ENCODE measurements at places on chromosomes 2 and 18.

DNA sequence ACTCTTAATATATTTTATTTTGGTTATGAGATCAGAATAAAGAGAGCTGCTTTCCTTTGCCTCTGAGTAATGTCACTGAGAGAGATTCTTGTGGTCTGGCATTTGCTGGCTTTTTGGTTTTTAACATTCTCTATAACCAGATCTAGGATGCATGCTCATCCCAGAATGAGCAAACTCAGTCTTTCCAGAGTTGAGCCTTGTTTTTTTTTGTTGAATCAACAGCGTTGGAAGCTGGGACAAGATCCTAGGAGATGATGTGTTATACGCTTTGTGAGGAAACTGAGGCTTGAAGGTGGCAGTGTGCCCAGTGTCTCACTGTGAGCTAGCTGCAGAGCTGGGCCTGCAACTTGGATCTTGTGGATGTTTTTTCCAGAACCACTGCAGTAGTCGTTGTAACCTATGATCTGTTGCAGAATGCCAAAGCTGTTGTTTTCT is 19.5 kb downstream of the MYO1B start:
- DNase-seq = no peak

GRCh38 chr2:191061381-191061980 is 47.5 kb upstream of the STAT1 start:
- no peak for DNase-seq

DNA sequence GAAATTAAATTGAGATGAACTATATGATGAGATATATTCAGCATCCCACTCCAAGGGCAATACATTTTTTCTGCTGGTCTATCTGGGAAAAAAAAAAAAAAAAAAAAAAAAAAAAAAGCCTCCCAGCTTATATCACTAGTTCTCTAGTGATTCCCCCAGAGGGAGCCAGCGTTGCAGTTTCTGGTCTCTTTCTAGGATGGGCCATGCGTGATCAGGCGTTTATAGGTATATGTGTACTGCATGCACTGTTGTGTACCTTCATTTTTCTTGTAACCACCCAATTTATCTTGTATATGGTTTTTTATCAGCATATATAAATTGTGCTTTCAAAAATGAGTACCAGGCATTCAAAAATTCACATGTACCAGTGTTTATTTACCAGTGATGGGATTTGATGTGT is 35.1 kb downstream of the DCDC2C start:
- DNase-seq = no peak

DNA sequence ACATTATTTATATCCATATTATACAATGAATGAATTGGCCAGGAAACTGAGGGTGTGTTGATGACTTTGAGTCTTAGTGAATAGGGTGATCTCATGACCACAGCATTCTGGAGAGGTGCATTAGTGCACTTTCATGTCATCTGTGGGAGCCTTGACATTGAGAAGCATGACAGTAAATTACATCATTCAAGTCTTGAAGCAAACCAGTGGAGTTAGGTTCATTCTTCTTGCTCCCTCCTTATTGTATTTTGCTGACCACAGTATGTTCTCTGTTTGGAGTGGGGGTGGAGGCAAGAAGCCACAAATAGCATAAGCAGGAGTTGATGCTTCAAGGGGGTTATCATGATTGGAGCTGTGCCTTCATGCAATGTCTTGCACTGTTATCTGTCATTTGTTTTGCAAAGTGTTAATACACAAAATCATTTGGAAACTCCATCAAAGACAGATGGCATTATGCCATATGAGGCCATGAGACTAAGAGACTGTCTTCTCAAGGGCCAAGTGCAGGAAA is 680.2 kb downstream of the NYAP2 start:
- DNase-seq = no peak

DNA sequence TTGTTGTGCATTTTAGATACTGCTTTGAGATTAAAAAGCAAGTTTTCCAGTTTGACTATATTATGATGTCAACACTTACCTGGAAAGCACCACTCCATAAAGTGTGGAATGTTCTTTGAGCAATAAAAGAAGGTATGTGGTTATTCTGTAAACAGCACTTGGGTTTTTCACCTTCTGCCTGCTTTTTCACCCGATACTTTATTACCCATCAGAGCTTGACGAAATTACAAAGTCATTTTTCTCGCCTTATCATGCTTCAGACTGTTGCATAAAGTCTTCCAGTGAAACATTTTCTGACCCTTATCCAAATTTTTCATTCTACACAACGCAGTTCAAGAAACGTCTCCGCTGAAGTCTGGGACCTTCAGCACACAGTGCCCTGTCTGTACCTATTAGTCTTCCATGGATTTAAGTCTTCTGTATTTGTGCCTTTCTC is 25.2 kb downstream of the CAB39 start:
- no peak for DNase-seq

- no peak for DNase-seq
Measured at GRCh38 chr2:190127651-190128050, 65.1 kb upstream of the MSTN start.

DNA sequence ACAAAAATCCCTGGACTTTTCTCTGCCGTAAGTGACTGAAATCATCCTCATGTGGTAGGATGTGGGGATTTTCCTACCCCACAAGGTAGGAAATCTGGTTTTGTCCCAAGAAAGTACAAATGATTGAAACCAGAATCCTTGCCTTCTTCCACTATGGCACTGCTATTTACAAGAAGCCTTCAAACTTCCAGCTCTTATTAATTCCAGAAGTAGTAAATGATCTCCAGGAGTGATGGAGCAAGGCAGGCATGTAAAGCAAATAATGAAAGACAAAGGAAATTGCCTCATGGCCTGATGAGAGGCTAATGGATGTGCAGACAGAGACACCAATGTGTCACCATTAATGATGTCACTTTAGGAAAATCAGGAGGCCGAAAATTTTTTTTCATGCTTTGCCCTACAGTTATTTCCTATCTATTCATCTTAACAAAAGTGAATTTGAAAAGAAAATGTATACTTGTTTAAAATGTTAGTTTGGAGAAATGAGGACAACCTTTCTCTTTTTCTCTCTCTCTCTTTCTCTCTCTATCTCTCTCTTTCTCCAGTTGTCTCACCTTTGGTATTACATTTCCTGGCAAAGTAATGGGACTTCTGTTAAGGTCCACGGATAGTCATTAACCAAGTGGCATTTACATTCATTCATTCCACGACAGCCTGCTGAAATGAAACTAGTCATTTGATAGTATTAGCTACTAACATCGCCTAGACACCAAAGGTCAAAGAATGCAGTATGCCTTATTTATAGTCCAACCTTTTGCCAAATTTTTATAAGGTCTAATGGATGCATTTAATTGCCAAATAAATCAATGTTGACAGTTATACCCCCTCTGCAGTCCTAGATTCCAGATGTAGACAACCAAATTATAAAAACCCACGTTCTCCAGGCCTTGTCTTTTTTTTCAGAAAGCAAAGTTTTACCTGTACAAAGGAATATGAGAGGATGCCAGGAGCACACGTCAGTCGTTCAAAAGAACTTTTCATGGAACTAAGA is 5.0 kb upstream of the EVA1A start:
- no peak for DNase-seq

GRCh38 chr2:138752197-138752956 is 27.8 kb downstream of the NXPH2 start:
- no peak for DNase-seq

- no peak for DNase-seq
Measured at GRCh38 chr2:143698352-143698751, 569.1 kb downstream of the ARHGAP15 start.

GRCh38 chr18:13500227-13500865 is 226.0 kb downstream of the FAM210A start:
- no peak for DNase-seq

GRCh38 chr18:31860488-31860887 is 82.4 kb downstream of the TRAPPC8 start:
- DNase-seq = no peak

DNA sequence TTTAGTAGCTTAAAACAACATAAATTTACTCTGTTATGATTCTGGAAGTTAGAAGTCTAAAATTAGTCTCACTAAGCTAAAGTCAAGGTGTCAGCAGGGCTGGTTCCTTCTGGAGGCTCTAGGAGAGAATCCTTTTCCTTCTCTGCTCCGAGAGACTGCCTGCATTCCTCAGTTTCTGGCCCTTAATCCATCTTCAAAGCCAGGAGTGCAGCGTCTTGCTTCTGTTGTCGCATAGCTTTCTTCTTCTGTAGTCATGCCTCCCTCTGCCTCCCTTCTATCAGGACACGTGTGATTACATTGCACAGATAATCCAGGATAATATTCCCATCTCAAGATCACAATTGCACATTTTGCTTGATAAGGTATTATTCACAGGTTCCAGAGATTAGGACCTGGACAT is 35.1 kb downstream of the DAPL1 start:
- DNase-seq = no peak

GRCh38 chr2:67792681-67793091 is 270.1 kb downstream of the C1D start:
- no peak for DNase-seq

DNA sequence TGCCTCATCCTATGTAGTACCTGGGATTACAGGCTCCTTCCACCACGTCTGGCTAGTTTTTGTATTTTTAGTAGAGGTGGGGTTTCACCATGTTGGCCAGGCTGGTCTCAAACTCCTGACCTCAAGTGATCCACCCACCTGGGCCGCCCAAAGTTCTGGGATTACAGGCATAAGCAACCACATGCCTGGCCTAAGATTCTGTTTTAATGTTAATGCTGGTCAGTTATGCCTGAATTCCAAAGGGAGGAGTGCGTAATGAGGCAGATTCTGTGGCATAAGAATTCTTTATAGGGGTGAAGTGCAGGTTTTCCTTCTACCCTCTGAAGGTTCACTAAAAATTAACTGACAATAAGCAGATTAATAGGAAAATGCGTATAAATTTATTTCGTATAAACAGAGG is 1343.8 kb upstream of the LRRTM1 start:
- DNase-seq = no peak

GRCh38 chr2:22946553-22946952 is 438.4 kb upstream of the KLHL29 start:
- no peak for DNase-seq

GRCh38 chr2:101609433-101609832 is 88.1 kb upstream of the MAP4K4 start:
- no peak for DNase-seq

Data from RWPE2 (cell line).